ENCODE measurements at places on chromosomes 6 and 20. TPM values are rescaled to one million over a fixed set of nuclear protein-coding genes. Genes with fewer than 3 reads are reported as not detected.

DNA sequence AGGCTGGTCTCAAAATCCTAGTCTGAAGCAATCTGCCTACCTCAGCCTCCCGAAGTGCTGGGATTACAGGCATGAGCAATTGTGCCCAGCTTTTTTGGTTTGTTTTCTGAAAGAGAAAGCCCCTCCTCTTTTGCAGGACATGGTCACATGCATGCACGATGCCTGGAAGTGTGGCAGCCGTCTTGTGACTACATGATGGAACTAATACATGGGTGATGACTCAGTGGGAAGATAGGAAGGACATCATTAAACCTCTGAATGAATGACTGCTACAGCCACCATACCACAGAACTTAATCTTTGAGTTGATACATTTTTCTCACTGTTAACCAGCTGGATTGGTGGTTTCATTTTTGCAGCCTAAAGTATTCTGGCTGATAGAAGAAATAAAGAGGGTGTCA lies 13.4 kb upstream of the CTNNBL1 start:
- no peak for DNase-seq

DNA sequence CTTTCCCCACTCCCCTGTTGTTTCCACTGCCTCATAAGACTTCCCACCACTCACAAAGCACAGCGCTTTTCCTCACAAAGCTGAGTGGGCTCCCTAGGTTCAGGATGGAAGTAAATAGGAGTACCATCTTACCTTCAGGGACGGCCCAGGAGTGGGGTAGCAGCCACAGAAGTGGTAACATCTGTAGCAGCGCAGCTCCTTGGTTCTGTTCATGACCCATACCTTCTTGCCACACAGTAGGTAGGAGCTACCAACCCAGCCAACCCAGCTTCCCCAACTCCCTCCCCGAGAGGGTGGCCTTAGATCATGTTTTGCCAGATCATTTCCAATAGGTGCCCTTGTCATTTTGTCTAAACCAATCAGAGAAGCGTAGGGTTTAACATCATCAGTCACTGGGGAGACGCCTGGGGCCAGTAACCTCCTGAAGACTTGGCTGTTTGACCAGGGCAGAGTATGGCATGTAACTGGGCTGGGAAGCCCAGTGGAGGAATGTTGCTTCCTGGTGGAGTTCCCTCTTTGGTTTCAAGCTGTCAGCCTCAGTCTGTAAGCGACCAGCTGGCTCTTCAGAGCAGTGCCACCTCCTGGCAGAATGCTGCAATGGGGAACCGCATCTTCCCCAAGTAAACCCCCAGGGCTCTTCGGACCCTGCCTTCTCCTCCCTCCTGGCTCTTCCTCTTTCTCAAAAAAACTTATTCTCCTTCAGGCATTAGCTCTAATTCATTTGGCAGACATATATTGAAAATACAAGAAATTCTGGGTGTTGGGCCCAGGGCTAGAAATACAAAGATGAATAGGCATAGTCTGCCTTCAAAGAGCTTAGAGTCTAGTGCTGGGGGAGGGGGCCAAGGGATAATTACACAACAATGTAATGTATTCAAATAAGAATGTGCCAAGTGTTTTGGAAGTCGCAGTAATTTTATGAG lies at the start of gene HLA-DMA:
TSS of gene HLA-DMA (minus strand) at position 281 of the 923 bp plus-strand sequence. CDS start at position 220, 61 bp downstream.
- peak; percentile 87 for DNase-seq

- DNase-seq, result no peak
Measured at GRCh38 chr6:135853986-135854385, 2.5 kb downstream of the PDE7B start.

Gene LY6G5C
- 1.4 TPM for total RNA-seq

- DNase-seq, result no peak
Measured at GRCh38 chr6:96947055-96947454, 22.5 kb downstream of the KLHL32 start.

DNA sequence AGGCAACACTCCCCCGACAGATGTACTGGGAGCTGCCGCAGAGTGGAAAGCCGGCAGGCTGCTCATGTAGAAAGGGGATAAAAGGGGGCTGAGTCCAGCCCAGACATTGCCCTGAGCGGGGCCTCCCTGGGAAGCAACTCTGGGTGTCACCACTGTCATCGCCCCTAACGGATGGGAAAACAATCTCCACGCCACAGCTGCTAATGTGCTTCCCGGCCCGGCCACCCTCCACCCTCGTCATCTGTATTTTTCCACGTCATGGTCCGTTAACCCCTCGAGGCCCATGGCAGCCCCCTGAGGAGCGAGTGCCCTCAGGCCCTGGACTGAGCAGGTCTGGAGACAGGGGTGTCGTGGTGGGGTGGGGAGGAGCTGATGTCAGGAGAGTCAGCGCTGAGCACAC lies 227.4 kb downstream of the DLL1 start:
- DNase-seq, result no peak

GRCh38 chr20:62766071-62766450 lies 30.2 kb upstream of the MRGBP start:
- no peak for DNase-seq

- DNase-seq, result no peak
Measured at GRCh38 chr6:121951918-121952379, 447.5 kb upstream of the HSF2 start.

- DNase-seq, result no peak
Measured at GRCh38 chr6:71979911-71980310, 93.6 kb downstream of the RIMS1 start.

DNA sequence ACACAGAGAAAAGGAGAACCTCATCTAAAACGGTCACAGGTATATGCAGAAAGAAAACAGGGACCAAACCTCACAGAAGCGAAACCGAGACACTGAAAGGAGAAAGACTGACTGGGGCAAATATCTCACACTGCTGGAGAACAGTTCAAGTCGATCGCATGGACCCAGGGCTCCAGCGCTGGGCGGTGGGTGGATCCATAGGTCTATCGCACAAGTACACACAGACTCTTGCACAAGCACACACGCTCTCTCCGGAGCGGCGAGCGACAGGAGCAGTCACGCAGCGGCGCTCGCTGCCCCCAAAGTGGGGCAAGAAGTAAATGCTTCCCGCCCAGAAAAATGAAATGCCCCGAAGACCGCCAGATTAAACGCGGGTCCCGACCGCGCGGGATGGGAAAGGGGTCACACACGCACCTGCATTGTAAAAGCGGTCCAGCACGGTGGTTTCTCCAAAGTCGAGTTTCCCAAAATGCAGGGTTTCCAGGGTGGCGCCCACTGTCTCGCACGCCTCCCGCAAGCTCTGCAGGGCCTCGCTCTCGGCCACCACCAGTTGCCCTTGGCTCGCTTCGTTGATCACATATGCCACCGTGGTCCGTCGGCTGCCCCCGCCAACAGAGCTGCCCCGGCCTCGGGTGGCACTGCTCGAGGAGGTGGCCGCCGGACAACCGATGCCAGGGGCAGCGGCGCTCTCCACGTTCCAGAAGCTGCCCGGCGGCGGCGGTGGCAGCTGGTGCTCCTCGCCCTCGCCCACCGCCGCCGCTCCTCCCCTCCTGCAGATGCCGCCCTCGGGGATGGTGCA lies 782 bp downstream of the MAP3K5 start:
- DNase-seq, result peak; percentile 64

Gene CNR1
- not detected for total RNA-seq

DNA sequence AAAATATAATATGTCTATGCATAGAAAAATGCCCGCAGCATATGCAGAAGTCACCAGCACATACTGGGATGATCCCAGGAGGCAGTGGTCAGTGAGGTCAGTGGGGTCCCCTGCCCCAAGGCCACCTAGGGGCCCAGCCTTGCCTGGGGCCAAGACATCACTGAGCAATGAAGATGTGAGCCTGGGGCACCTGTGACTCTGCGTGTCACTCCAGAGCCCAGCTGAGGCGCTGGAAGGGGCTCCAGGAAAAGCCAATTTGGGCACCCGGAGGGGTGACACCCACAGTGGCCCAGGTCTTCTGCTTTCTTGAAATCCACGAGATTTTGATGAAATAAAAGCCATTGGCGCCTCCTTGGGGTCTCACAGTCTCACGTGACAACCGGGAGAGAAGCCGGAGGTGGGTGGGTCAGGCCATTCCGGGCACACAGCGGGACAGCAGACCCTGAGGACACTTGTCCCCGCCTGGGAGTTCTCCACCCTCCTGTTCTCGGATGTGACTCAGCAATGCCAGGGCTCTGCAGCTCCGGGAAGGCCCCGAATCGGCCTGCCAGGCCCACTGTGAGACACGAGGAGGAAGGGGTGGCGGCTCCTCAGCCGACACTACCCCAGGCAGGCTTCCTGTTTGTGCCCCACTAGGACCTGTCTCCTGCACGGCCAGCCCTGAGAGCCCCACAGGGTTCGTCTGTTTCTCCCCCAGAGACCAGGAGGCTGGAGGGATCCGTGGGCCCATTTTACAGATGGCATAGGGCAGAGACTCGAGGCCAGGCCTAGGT lies 24.4 kb upstream of the SLCO4A1 start:
- peak; percentile 84 for DNase-seq

Gene POU3F2
- total RNA-seq, result not detected

Gene XPO5
- total RNA-seq, result 74.9 TPM

Gene CST5
- not detected for total RNA-seq

- no peak for DNase-seq
Measured at GRCh38 chr20:9218531-9218961, 149.7 kb downstream of the PLCB4 start.

DNA sequence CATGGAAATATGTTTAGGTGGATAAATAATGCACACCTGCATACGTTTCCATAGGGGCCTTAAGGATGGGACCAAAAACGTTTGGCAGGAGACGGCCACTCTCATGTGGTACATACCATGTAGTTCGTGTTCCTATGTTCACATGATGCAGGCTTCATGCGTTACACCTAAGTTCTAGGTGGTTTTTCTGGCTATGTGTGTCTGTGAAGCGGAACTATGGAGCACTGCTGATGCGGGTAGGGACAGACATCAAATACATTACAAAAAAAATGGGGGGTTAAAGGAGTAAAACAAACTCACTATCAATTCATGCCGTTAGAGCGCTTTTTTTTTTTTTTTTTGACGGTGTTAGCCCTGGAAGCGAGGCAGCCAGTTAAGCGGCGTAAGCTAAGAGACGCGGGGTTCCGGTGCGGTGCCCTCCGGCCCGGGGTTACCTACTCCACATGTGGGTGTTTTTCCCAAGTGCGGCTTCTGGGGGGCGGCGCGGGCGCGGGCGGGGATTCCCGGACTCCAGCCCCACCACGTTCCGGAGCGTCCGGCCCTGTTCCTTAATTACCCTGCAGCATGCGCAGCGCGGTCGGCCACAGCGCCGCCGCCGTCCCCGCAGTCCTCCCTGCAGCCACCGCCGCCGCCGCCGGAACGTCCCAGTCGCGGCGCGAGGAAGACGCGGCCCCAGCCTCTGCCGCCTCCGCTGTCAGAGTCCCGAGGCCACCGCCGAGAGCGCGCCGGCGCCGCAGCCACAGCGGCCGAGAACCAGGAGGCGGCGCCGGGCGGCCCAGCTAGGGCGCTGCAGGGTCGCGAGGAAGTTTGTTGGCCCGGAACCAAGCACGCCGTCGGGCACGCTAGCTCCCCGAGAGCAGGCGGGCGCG lies 648 bp downstream of the COL19A1 start:
- DNase-seq, result peak; percentile 64

DNA sequence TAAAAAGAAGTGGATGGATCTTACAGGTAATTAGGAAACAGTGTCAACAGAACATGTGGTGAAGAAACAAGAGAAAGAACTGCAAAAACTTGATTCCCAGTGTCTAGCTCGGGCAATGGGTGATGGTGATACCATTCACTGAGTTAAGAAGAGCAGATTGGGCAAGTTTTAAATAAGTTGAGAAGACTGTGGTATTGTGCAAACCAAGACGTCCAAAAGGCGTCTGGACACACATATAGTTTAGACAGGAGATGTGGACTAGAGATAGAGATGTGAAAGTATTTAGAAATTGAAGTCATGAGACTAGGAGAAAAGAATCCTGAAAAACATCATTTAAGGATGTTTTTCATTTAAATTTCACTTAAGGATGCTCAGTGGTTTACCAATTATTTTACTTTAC lies 53.9 kb downstream of the CDK19 start:
- DNase-seq, result no peak

Gene CST2
- total RNA-seq, result not detected

DNA sequence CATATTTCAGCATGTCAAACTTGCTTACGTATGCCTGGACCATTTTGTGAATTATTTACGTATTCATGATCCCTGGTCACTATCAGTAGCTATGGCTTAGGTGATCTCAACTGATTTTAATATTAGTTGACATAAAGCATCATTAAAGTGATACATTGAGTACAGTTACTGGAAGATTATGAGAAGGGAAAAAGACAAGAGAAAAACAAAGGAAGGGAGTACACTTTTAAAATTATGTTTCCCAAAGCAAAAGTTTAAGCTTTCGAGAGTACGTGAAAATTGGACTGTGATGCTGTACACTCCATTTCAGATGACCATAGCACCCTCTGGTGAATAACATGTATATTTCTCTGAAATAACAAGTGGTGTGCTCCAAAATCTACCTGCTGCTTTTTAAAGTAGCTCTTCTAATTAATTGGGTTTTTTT lies 215.0 kb upstream of the HSF2 start:
- DNase-seq, result no peak

GRCh38 chr6:168082860-168083513 lies 4.0 kb upstream of the FRMD1 start:
- DNase-seq, result no peak

GRCh38 chr20:53716395-53716794 lies 122.8 kb upstream of the ZNF217 start:
- DNase-seq, result no peak

GRCh38 chr6:52969359-52969758 lies 25.7 kb downstream of the GSTA4 start:
- no peak for DNase-seq

DNA sequence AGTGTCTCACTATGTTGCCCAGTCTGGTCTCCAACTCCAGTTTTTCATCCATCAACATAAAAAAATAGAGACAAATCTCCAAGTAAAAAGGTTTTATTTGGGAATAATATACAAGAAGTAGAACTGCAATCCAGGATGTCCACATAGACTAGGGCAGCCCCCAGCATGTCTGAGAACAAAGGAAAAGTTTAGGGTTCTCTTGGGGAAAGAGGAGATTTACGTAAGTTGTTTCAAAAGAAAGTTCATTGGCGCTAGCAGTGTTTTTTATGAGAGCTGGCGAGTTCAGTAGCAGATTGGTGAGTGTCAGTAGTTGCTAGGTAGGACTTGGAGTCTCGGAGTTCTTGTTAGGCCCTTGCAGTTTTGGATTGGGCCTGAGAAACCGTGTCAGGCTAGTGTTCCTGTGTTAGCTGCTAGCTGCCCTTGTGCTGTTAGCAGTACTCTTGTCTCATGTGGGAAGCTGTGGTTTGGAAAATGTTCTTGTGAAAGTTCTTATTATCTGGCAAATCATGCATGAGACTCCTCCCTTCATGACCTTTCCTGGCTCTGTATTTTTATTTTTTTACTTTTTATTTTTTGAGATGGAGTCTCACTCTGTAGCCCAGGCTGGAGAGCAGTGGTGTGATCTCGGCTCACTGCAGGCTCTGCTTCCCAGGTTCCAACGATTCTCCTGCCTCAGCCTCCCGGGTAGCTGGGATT lies 24.7 kb downstream of the TTLL9 start:
- no peak for DNase-seq

Data from activated naive CD4-positive, alpha-beta T cell treated with anti-CD3 and anti-CD28 coated beads for 36 hours (primary cell).